ENCODE measurements at places on chromosomes 6 and 20. TPM values are rescaled to one million over a fixed set of nuclear protein-coding genes. Genes with fewer than 3 reads are reported as not detected.

GRCh38 chr6:73121421-73121993 is 103.8 kb downstream of the KHDC1L start:
- DNase-seq = no peak

OR2H2 gene
- polyA plus RNA-seq = not detected

DNA sequence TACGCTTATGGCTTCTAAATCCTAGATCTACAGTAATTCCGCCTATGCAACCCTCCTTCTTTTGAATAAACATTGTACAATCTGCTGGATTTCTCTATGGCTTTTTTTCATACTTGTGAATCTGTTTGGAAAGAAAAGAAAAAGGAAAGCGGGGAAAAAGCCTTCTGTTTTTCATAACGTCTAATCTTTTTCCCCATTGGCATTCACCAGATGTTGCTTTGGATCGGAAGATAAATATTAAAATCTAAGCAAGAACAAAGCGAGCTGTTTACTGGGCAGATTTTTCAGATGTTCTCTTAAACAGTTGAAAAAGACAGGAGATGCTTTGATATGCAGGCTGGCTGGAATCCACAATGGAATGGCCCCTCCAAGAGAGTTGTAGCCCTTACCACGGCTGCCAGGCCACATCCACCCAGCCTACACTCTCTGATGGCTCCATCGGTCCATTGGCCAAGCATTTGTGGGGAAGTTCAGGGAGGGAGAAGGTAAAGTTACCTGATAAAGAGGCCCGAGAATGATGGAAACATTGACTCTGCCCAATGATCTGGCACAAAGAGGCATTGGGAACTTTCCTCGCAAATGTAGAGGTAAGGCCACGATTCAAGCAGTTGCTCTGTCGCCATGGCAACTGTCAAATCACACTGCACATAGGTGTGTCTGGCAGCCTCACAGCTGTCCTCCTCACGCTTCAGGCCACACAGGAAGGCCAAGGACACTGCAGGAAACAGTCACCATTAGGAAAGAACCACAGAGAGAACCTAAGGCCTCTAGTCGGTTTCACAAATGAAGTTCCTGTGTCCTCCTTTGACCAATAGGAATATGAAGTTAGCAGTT is 70.3 kb downstream of the PKHD1 start:
- DNase-seq = peak; percentile 56

GRCh38 chr20:4546786-4547185 is 174.9 kb upstream of the PRND start:
- DNase-seq = peak; percentile 13

DNA sequence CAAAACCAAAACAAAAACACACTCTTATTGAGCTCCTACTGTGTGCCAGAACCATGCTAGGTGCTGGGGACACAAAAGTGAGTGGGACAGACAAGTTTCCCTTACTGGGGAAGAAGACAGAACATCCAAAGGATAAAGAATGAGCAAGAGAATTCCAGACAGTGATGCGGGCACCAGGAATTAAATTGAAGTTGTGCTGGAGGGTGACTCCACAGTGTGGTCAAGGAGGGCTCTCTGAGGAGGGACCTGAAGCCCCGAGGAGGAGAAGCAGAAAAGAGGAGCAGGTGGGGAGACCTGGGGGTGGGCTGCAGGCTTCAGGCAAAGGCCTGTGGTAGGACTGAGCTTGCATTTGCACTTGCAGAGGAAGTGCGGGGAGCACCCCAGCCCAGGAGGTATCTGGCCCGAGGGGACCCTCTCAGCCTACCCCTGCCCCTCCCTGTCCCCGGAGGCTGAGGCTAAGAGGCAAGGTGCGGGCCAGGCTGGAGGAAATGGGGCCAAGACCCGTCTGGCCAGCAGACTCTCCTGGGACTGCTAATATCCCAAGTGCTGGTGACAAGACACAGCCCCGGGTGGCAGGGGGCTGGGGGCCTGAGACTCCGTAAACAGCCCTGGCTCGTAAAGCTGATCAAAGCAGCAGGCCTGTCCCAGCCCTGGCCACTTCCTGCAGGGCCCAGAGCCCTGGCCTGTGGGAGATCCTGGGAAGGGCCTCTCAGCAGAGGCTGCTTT is 57.1 kb downstream of the SNAI1 start:
- DNase-seq = no peak

DNA sequence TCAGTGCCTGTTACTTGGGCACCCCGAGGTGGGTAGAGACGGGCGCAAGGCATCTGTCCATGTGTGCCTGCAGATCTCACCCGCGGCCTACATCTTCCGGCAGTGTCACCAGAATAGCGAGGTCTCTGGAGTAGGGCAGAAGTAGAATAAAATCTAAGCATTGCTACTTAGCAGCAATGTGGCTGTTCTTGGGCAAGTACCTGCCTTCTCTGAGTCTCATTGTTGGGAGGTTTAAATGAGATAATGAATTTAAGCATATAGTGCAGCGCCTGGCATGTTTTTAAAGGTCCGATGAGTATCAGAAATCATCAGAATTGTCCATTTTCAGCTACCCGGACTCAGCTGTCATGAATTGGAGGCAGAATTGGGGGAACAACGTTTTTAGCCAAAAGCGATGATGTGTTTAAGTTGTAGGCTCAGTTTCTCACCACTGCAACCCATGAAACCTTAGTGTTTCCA is 800 bp downstream of the ABCC10 start:
- no peak for DNase-seq

PRSS16 gene
- polyA plus RNA-seq = 17.1 TPM

DNA sequence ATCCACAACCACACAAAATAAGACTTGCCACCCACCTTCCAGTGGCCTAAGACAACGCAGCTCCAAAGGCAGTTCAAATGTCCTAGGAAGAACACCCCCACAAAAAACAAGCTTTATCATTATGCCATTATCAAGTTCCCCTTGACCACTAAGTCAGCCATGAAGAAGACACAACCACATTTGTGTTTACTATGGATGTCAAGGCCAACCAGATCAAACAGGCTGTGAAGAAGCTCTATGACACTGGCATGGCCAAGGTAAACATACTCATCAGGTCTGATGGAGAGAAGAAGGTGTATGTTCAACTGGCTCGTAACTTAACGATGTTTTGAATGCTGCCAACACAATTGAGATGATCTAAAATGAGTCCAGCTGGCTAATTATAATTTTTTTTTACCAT is 26.1 kb downstream of the SEC63 start:
- no peak for DNase-seq

DNA sequence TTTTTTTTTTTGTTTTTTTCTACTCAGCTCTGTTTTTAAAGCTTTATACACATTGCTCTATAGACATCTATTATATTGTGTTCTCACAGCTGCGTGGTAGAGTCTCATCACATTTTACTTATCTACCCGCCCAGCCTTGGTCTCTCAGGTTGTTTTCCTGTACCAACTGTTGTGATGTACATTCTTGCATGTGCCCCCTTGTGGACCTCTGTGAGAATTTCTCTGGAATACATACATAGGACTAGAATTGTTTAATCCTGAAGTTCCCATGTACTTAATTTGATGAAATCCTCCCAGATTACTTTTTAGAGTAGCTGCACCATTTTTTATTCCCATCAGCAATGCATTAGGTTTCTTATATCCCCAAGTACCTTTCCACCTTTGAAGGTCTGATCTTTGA is 40.4 kb upstream of the TINAG start:
- peak; percentile 57 for DNase-seq

DNA sequence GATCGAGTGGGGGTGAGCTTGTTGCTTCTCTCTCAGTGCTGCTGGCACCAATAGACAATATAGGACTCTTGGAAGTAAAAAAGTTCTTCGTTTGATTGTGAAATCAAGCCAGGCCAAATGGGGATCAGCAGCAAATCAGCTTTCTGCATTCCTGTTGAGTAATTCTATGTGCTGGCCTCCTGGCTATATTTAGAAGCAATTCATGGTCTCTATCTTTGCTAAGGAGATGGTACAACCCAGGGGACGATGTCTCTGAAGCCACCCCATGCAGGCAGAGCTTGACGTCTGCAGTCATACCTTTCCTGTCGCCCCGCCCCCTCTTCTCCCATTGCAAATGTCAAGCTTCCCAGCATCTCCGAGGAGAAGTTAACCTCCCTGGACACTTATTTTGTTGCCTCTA is 199.1 kb downstream of the SCP2D1 start:
- DNase-seq = no peak

RFX6 gene
- polyA plus RNA-seq = 0.67 TPM

OXT gene
- 2.7 TPM for polyA plus RNA-seq

TNXB gene
- polyA plus RNA-seq = 38.7 TPM

MSH5 gene
- polyA plus RNA-seq = 1.6 TPM

AIG1 gene
- 56.6 TPM for polyA plus RNA-seq

DNA sequence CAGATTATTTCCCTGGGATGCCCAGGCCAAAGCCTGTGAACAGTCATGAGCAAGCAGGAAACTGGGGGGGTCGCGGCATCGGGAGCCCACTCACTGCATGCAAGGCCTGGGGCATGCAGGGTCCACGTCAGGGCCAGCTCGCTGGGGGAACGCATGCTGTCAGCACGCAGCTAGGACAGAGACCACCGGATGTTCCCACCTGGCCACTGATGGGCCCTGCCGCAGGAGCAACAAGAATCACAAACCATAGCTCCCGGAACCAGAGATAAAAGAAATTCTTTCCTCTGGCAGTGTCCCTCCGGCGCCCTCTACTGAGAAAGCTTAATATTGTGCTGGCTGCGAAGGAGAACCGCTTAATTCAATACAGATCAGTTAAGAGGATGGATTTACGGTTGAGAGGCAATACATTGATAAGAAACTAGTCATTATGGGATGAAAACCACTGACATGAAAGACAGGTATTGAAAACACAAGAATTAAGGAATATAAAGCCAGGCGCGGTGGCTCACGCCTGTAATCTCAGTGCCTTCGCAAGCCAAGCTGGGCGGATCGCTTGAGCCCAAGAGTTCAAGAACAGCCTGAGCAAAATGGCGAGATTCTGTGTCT is 32.6 kb downstream of the C6orf15 start:
- DNase-seq = peak; percentile 70

GRCh38 chr6:14975471-14975817 is 270.4 kb upstream of the JARID2 start:
- DNase-seq = peak; percentile 28

THBD gene
- polyA plus RNA-seq = 2.2 TPM

- no peak for DNase-seq
Observed at GRCh38 chr20:858011-858410, 24.5 kb downstream of the FAM110A start.

PRPH2 gene
- polyA plus RNA-seq = 1.1 TPM

GRCh38 chr6:86536121-86536520 is 401.2 kb upstream of the HTR1E start:
- DNase-seq = no peak

- no peak for DNase-seq
Observed at GRCh38 chr6:132995432-132995831, 181.1 kb downstream of the RPS12 start.

DNA sequence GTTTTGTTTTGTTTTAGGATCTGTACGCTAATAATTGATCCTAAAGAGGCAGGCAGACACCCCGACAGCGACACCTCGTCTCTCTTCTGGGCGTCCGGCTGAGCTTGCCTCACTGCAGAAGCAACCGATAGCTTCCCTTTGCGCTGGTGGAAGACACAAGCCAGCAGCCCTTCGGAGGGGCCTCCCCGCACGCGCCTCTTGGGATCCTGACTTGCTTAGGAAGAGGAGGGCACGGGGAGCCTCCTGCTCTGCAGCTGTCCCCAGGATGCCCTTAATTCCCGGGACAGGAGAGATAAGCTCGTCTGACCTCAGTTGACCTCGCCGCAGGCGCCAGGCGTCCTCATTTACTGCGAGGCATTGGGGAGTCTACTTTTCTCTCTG is 94.0 kb downstream of the CD83 start:
- peak; percentile 68 for DNase-seq

WFDC12 gene
- 0.07 TPM for polyA plus RNA-seq

EDN1 gene
- 28.5 TPM for polyA plus RNA-seq

DNA sequence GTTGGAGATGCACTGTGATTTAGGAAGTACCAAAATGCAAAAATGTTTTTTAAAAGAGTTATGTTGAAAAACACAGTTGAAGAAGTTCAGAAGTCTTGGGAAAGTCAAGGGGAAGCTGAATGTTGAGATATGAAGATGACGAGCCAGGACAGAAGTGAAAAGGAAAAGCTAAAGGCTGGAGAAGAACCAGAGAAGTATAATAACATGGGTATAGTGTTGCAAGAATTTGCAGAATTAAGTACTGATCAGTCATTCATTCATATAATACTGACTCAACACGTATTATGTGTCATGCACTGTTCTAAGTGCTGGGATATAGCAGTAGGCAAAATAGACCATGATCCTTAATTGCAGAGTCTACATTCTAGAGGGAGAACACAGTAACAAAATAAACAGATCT is 432.8 kb downstream of the CDC5L start:
- no peak for DNase-seq

- no peak for DNase-seq
Observed at GRCh38 chr20:41367393-41367695, 726 bp upstream of the EMILIN3 start.

- no peak for DNase-seq
Observed at GRCh38 chr6:138160329-138161087, 1.2 kb upstream of the ARFGEF3 start.

CRIP3 gene
- polyA plus RNA-seq = 3.4 TPM

C4A gene
- 21.1 TPM for polyA plus RNA-seq

PROCR gene
- polyA plus RNA-seq = 22.4 TPM

Measured in small intestine (tissue), 16 donors.